ENCODE measurements at places on chromosomes 11 and 22. TPM values are rescaled to one million over a fixed set of nuclear protein-coding genes. Genes with fewer than 3 reads are reported as not detected.

- H3K36me3 ChIP-seq: no peaks in the 10 kb centered on the region
- H3K4me1 ChIP-seq: peaks cover 5% of the 10 kb centered on the region
- no peak overlapping the region for H3K27ac ChIP-seq
- no peaks in the 10 kb centered on the region for H3K27me3 ChIP-seq
- DNase-seq: no peak
Measured at GRCh38 chr11:112023104-112023503, 2.1 kb upstream of the DLAT start.

DNA sequence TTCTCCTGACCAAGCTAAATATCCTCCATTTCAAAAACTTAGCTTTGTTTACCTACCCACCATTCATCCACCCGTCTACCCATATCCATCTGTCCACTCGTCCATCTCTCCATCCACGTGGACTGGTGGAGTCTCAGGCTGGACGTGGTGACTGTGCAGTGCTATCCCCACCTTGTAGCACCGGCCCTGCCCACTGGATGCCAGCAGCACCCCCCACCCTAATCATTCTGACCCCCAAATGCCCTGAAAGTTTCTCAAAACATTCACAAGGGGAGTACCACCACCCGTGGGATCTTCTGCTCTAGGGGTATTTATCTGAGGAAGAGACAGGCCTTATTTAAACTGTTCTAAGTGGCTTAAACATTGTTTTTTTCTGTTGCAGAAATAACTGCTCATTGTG, 206.4 kb downstream of the TBC1D22A start:
- H3K27me3 ChIP-seq: no peaks in the 10 kb centered on the region
- no peak overlapping the region for H3K27ac ChIP-seq
- H3K4me3 ChIP-seq: no peak overlapping the region
- no peak for DNase-seq
- H3K36me3 ChIP-seq: no peaks in the 10 kb centered on the region

GRCh38 chr11:80980227-80980626, 1539.4 kb upstream of the TENM4 start:
- H3K4me3 ChIP-seq: no peak overlapping the region
- H3K27ac ChIP-seq: no peak overlapping the region
- H3K27me3 ChIP-seq: no peaks in the 10 kb centered on the region
- H3K36me3 ChIP-seq: no peaks in the 10 kb centered on the region
- no peak for DNase-seq

GRCh38 chr11:126329644-126330211, 25.8 kb upstream of the ST3GAL4 start:
- no peaks in the 10 kb centered on the region for H3K4me1 ChIP-seq
- no peaks in the 10 kb centered on the region for H3K27me3 ChIP-seq
- no peaks in the 10 kb centered on the region for H3K36me3 ChIP-seq
- H3K4me3 ChIP-seq: no peak overlapping the region
- no peak overlapping the region for H3K27ac ChIP-seq

GRCh38 chr11:61587541-61587941, 6.7 kb upstream of the SYT7 start:
- H3K4me1 ChIP-seq: no peaks in the 10 kb centered on the region
- peak; percentile 39 for DNase-seq
- peak overlapping the region; percentile 60 for H3K4me3 ChIP-seq
- H3K36me3 ChIP-seq: no peaks in the 10 kb centered on the region
- H3K27ac ChIP-seq: peak overlapping the region; percentile 16

- H3K4me1 ChIP-seq: peaks cover 4% of the 10 kb centered on the region
- no peaks in the 10 kb centered on the region for H3K36me3 ChIP-seq
- no peak overlapping the region for H3K4me3 ChIP-seq
- no peaks in the 10 kb centered on the region for H3K27me3 ChIP-seq
- no peak overlapping the region for H3K27ac ChIP-seq
Measured at GRCh38 chr11:71181566-71181965, 70.8 kb downstream of the SHANK2 start.

DNA sequence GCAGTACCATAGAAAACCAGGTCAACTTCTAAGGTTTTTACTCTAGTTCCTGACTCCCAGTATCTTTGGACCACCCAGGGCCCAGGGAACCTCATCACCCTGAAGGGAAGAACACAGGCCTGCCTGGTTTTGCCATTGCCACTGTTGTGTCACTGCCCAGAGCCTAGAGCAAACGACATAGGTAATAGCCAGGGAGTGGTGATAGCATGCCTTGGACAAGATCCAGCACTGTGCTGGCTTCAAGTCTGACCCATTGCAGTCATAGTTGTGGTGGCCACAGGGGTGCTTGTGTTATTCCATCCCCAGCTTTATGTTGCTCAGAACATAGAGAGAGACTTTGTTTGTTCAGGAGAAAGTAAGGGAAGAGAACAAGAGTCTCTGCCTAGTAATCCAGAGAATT, 2310.2 kb downstream of the LRRC4C start:
- no peak overlapping the region for H3K27ac ChIP-seq
- no peaks in the 10 kb centered on the region for H3K36me3 ChIP-seq
- H3K4me1 ChIP-seq: no peaks in the 10 kb centered on the region

LMO2 gene
- 24.3 TPM for polyA plus RNA-seq

DNA sequence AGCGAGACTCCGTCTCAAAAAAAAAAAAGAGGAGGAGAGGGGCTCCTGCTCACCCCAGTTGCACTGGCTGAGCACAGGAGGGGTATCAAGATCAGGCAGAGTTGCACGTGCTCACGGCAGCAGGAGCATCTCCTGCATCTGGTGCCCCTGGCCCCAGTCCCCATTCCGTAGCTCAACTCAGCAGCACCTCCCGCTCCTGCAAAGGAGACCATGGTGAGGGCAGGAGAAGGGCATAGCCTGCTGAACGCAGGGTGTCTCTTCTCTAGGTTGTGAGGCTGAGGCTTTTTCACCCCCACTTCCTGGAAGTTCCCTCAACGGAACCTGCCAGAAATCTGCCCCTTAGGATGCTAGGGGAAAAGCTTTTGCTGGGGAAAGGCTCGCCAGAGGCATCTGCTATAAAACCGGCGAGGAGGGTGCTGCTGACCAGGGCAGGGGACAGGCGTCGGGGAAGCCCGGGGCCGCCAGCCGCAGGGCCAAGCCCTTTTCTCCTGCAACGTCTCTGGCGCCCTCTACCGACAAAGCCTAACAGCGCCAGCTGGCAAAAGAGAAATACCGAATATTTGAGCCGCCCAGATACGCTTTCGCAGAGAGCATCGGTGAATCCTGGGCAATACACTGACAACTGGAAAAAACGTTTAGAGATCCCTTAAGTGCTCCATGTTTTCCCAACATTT, 1.0 kb upstream of the PPP6R2 start:
- DNase-seq: peak; percentile 91
- peak overlapping the region; percentile 82 for H3K4me3 ChIP-seq
- no peaks in the 10 kb centered on the region for H3K36me3 ChIP-seq
- H3K27ac ChIP-seq: peak overlapping the region; percentile 64
- no peaks in the 10 kb centered on the region for H3K4me1 ChIP-seq

GRCh38 chr11:90744169-90744568, 521.3 kb upstream of the CHORDC1 start:
- H3K27me3 ChIP-seq: no peaks in the 10 kb centered on the region
- no peak overlapping the region for H3K4me3 ChIP-seq
- H3K27ac ChIP-seq: no peak overlapping the region
- DNase-seq: no peak
- H3K36me3 ChIP-seq: no peaks in the 10 kb centered on the region

- peak; percentile 45 for DNase-seq
- no peaks in the 10 kb centered on the region for H3K36me3 ChIP-seq
- H3K27me3 ChIP-seq: no peaks in the 10 kb centered on the region
- no peaks in the 10 kb centered on the region for H3K4me1 ChIP-seq
Measured at GRCh38 chr11:61907282-61907681, 10.1 kb downstream of the RAB3IL1 start.

DNA sequence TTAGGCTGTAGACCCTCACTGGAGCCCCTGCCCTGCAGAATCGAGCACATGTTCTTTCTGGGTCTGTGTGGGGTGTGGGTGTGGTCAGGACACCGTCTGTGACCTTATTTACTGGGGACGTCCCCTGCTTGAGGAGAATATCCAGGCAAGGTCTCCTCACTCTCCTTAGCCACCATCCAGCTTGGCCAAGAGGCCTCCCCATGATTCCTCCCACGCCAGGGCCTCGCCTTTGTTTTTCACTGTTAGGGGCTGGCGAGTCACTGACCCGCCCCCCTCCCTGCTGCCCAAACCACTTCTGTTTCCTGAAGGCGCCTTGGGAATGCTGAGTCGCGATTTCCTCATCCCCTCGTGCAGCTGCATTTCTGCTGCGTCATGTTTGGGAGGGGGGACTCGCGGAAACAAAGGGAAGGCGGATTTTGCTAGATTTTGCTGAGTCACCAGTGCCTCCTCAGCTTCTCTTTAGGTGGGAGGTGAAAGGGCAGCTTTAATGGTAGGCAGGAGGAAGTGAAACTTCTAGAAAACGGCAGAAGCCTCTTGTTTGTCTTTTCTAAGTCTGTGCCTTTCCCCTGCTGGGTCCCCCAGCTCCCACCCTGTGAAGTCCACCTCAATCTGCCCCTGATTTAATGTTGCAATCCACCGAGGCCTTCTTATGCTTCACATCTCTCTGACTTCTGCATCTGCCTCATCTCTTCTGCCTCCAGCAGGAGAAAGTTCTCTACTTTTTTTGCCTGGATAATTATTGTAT, 4.0 kb upstream of the HMOX1 start:
- DNase-seq: peak; percentile 96
- no peak overlapping the region for H3K4me3 ChIP-seq
- H3K4me1 ChIP-seq: no peaks in the 10 kb centered on the region
- H3K27me3 ChIP-seq: no peaks in the 10 kb centered on the region

GALNT18 gene
- 4.7 TPM for polyA plus RNA-seq
